ENCODE measurements at places on chromosomes 4 and X. TPM values are rescaled to one million over a fixed set of nuclear protein-coding genes. Genes with fewer than 3 reads are reported as not detected.

SPANXA1 gene
- not detected for total RNA-seq

- no peaks in the 10 kb centered on the region for H3K27me3 ChIP-seq
- peaks cover 41% of the 10 kb centered on the region for H3K4me1 ChIP-seq
- H3K27ac ChIP-seq = peak within 1 kb of the TSS; percentile 73
- peak within 1 kb of the TSS; percentile 50 for H3K4me3 ChIP-seq
- H3K36me3 ChIP-seq = no peaks in the 10 kb centered on the region
Measured at GRCh38 chr4:68951078-68951805, at the start of gene UGT2A3. Gene UGT2A3, minus strand, starts transcription at chr4:68951804. Its CDS starts 44 bp downstream, at chr4:68951760.

GRIA3 gene
- not detected for total RNA-seq

DNA sequence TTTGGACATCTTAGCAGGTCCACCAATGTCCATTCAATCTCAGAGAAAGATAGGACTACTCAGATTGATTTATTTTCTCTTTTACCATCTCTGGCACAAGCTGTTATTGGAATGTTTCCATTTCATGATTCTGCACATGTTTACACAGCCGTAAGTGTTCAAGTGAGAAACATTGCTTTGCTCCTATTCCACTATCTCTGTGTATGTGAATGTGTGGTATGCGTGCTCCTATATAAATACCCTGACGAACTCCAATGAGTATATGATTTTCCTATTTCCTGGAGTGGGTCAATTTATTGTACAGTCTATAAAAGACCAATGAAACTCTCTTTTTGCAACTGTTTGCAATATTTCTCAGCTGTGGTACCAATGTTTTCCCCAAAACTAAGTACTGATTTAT lies 221.0 kb upstream of the GALNT7 start:
- no peak overlapping the region for H3K27ac ChIP-seq
- H3K36me3 ChIP-seq = no peaks in the 10 kb centered on the region
- H3K4me1 ChIP-seq = no peaks in the 10 kb centered on the region
- no peaks in the 10 kb centered on the region for H3K27me3 ChIP-seq

GRCh38 chrX:117969328-117969727 lies 147.3 kb downstream of the KLHL13 start:
- H3K4me1 ChIP-seq = no peaks in the 10 kb centered on the region
- no peak overlapping the region for H3K27ac ChIP-seq
- DNase-seq = no peak
- H3K4me3 ChIP-seq = no peak overlapping the region
- no peaks in the 10 kb centered on the region for H3K27me3 ChIP-seq

GRCh38 chrX:115571712-115572111 lies 10.7 kb downstream of the PLS3 start:
- H3K4me1 ChIP-seq = no peaks in the 10 kb centered on the region
- H3K36me3 ChIP-seq = peaks cover 23% of the 10 kb centered on the region
- no peak overlapping the region for H3K27ac ChIP-seq
- no peak overlapping the region for H3K4me3 ChIP-seq
- no peaks in the 10 kb centered on the region for H3K27me3 ChIP-seq
- no peak for DNase-seq

IL2 gene
- not detected for total RNA-seq

GRCh38 chr4:170772429-170772828 lies 682.7 kb upstream of the AADAT start:
- peaks cover 15% of the 10 kb centered on the region for H3K4me1 ChIP-seq
- H3K27me3 ChIP-seq = no peaks in the 10 kb centered on the region
- DNase-seq = no peak
- no peak overlapping the region for H3K27ac ChIP-seq

PRRG1 gene
- total RNA-seq = 26.1 TPM

GRCh38 chr4:94940520-94940908 lies 182.8 kb downstream of the BMPR1B start:
- H3K27me3 ChIP-seq = no peaks in the 10 kb centered on the region
- no peak for DNase-seq
- peaks cover 20% of the 10 kb centered on the region for H3K4me1 ChIP-seq
- no peak overlapping the region for H3K27ac ChIP-seq

MECP2 gene
- 64.3 TPM for total RNA-seq

DNA sequence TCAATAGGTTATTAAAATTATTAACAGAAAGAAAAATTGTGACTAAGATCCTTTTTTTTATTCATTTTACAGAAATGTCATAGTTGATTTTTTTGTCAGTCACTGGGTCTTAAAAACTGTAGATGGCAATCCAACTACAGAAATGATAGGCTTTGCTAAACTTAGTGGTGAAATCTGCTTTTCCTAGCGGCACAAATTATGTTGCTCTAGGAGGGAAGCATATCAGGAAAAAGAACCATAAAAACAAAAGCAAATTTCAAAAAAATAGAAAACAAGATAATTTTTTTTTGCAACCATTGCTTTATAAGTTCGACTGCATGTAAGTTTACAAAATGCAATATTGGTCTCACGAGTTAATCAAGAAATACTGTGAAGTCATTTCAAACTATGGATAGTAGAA lies 443.5 kb upstream of the IGFBP7 start:
- no peaks in the 10 kb centered on the region for H3K27me3 ChIP-seq
- no peak overlapping the region for H3K27ac ChIP-seq
- no peaks in the 10 kb centered on the region for H3K4me1 ChIP-seq
- no peak overlapping the region for H3K4me3 ChIP-seq

RHOXF2 gene
- not detected for total RNA-seq

DNA sequence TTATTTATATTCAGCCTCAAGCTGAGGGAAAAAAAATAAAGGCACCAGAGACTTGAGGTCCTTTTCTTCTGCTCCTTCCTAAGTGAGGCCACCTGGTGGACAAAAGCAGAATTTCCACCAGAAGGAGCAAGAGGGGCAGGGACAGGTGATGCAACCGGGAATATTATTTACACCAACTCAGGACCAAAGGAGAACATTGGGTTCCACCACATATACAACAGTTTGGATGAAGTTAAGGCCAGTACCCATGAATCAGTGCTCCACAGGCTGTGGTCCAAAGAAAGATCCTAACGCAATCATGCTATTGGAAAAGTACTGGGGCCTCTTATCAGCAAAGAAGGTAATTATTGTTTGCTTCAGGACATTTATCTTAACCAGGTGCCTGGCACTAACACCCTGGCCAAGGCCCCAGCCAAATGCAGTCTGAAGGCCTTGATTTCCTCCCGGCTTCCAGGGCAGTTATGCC lies 57.4 kb downstream of the TSC22D3 start:
- H3K27ac ChIP-seq = peak overlapping the region; percentile 82
- peaks cover 43% of the 10 kb centered on the region for H3K4me1 ChIP-seq
- peak overlapping the region; percentile 92 for H3K4me3 ChIP-seq
